ENCODE measurements at places on chromosomes 3 and 15.

DNA sequence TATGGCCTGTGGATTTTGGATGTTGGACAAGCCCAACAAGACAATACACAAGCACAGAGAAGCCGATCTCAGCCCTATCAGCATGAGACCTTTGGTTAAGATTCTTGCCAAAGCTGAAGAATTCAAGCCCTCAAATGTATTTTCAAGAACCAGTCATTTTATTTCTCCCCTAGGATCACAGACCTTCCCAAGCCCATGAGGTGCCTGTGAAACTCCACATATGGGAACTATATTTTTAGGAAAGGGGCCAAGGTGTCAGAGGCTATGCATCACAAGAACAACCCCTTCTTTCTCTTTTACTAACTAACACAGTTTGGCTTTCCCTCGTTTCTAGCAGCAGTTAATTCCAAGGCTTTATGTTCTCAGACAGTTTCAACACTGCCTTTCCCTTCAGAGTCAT is 364.5 kb downstream of the MAGI1 start:
- DNase-seq, result no peak

- no peak for DNase-seq
These were observed 815.9 kb downstream of the VGLL3 start for GRCh38 chr3:86175051-86175536.

DNA sequence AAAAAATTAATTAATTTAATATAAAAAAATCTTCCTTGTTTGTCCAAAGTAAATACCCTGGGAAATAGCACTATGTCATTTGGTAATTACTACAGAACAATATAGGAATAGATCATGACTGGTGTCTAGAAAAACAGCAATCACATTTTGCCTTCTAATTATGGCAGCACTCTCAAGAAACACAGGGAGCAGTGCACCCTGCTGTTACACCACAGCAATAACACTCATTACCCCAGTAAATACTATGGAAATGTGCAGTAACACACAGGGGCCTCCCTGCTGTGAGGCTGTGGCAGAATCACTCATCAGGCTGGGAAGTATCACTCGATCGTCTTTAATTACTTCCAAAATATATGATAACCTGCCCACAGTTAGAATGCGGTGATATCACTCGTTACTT is 646.0 kb downstream of the TUSC7 start:
- DNase-seq, result peak; percentile 78

DNA sequence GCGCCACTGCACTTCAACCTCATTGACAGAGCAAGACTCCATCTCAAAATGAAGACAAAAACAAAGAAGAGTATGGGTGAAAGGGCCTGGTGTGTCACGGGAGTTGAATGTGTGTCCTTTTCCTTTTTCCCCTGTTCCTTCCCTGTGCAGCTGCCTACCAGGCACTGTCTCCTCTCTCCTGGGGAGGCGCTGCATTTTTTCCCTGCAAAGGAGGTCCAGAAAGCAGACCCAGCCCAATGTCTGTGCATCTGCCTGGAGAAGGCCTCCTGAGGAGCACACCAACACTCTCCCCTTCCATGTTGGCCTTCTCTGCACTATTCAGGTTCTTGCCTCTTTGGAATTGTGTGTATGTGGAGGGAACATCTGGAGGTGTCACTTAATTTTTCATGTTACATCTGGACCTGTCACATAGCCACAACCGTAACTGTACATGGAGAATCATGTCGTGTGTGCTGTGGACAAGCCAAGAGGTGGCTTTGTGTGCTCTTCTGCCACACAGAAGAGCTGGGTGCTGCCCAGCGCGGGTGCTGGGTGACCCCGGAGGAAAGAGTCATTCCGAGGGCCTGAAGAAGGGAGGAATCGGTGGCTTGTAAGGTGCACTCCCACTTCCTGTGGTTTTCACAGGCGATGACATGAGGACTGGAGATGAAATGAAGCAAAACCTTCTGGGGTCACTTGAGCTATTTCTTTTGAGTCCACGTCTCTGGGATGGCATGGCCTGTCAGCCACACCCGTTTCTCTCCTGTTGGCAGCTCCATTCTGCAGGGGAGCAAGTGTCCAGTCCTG is 46.5 kb upstream of the CGNL1 start:
- DNase-seq, result no peak

- DNase-seq, result no peak
These were observed 6.1 kb upstream of the DUSP7 start for GRCh38 chr3:52062505-52062904.

GRCh38 chr3:139774560-139775302 is 97.0 kb upstream of the NMNAT3 start:
- no peak for DNase-seq

DNA sequence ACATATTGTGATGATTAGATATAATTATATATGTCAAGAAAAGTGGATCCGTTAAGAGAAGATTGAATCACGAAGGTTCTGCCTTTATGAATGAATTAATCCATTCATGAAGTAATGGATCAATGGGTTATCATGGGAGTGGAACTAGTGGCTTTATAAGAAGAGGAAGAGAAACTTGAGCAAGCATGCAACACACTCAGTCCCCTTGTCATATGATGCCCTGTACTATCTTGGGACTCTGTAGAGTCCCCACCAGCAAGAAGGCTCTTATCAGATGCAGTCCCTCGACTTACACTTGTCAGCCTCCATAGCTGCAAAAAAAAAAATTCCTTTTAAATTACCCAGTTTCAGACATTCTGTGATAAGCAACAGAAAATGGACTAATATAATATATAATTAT is 301.9 kb downstream of the RAP2B start:
- peak; percentile 10 for DNase-seq

DNA sequence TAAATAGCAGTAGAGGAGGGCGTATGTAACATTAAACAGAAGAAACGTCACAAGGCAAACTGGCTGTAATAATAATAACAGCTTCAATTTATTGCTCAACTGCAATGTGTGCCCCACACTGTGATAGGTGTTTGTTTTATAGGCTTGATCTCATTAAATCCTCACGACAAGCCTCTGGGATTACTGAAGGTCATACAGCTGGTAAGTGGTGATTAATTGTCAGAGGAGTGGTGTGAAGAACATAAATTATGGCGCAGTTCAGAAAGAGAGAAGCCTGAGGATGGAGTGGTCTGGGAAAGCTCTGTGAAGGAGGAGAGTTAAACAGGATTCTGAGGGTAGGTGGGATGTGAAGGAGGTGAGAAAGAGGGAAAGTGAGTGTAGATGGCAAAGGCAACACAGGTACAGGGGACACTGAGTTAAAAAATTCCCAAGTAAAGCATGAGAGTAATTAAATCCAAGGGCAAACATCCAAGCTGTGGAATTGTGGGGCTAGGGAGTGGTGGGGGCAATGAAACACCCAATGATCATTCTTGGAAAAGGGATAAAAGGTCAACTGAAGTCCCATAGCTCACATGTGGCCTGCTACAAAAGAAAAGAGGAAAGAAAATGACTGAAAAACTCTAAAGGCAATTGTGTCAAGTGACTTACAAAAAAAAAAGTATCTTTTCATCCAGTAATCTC is 16.5 kb upstream of the GLCE start:
- DNase-seq, result no peak

GRCh38 chr3:189394599-189395121 is 222.9 kb downstream of the TPRG1 start:
- no peak for DNase-seq

GRCh38 chr3:152438706-152439105 is 170.0 kb downstream of the MBNL1 start:
- no peak for DNase-seq

DNA sequence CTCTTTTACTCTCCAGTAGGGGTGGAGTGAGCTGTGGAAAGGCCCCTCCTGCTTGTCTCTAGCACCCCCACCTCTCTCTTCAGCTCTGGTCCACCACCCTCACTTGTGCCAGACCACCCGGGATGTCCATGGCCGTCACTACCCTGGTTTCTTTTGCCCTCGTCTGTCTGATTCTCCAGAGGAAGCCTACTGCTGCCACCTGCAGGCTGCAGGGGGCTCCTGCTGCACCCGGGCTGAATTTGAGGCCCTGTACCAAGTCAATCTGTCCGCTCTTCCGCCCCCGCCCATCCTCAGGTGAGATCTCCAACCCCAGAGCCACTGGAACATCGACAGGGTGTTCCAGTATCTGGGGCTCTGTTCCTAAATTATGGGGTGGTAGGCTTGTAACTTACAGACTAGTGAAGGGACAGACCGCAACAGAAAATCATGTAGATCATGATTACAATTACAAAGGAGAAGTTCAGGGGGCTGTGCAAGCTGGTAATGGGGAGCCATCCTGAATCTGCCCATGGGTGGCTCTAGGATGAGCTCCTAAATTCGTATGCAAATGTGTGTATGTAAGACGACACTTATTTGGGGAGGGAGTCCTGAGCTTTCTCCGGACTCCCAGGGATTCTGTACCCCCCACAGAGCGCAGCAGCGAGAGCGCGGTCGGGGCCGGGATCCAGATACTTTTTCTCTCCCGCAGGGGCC is 683 bp upstream of the UNC45A start:
- DNase-seq, result peak; percentile 89

- DNase-seq, result no peak
These were observed 324.0 kb downstream of the ZBTB20 start for GRCh38 chr3:114823061-114823460.

DNA sequence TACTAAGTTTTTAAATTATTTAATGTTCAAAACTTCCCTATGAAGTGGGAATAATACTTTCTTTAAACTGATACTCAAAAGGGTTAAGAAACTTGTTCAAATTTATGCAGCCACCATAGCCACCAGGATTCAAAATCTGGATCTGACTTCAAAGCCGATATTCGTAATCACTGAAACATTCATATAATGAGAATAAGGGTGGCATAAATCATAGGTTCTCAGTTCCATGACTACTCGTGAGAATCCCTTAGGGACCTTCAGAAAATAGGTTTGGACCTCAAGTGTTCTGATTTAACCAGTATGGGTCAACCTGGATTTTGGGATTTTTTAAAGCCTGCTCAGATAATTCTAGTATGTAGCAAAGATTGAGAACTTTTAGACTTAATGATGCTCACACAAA is 160.6 kb downstream of the RBMS3 start:
- DNase-seq, result no peak

DNA sequence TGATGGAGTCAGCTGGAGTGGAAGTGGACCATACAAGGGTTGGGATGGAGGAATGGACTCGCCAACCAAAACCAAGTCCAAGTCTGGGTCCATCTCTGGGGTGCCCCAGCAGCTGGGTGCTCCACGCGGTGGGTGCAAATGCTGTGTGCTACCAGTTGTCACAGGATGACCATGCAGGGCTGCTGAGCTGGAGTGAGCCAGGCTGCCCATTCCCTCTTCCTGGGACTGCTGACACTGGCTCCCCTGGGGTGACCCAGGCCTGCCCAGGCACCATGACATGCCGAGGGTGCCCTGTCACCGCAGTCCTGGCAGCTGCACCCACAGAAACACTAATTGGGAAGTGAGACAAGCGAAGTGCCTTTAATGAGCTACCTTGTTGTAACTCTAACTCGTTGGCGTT is 140.2 kb downstream of the TPRA1 start:
- no peak for DNase-seq

DNA sequence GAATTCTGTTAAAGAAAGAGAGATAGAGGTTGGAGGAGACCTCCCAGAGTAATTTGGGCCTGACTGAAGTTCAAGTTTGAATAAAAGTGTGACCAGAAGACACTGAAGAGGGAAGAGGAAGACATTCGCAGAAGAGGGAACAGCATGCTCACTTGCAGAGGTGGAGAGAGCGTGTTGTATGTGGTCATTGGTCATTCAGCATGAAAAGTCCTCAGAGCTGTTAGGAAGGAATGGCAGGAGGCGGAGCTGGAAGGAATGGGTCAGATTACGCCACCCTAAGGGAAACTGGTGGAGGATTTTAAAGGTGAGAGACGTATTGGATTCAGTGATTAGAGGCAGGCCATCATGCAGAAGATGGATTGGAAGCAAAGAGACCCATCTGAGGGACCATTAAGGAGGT is 41.6 kb downstream of the IQCH start:
- DNase-seq, result no peak

- DNase-seq, result no peak
These were observed 368.2 kb downstream of the GABRG3 start for GRCh38 chr15:27339138-27339537.

- DNase-seq, result no peak
These were observed 209.0 kb downstream of the GAP43 start for GRCh38 chr3:115832265-115832664.

- DNase-seq, result no peak
These were observed 891 bp downstream of the ENTPD3 start for GRCh38 chr3:40387895-40388254.

DNA sequence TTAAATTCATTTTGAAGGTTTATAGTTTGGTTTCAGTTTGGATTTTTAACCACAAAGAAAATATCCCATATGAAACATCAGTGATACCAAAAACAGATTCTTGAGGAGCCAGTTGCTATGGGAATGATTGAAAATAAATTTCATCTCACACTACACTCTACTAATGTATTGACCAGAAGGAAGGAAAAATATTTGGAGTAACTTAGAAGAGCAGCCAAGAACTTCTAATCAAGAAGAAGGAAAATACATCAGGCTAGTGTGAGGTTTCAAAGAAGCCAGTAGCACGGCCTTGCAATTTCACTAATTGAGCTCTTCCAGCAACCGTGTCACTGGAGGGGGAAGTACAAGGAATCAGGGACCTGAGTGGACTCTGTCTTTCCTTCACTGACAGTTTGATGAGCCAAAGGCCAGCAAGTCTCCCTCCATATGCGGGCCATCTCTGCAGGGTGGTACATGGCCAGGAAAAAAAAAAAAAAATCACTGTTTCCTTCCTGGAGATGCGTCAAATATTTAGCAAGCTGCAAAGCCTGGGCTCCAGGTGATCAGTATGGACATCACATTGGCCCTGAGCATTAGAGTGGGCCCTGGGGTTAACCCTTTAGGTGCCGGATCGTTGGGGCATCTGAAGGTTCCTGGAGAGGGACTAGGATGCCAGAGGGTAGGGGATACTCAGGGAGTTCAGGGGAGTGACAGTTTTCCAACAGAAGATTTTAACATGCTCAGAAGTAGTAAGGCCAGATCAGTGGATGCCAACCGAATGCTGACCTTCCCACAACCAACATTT is 37.1 kb downstream of the SLC12A8 start:
- DNase-seq, result no peak

GRCh38 chr3:8983591-8983990 is 20.3 kb upstream of the RAD18 start:
- no peak for DNase-seq

DNA sequence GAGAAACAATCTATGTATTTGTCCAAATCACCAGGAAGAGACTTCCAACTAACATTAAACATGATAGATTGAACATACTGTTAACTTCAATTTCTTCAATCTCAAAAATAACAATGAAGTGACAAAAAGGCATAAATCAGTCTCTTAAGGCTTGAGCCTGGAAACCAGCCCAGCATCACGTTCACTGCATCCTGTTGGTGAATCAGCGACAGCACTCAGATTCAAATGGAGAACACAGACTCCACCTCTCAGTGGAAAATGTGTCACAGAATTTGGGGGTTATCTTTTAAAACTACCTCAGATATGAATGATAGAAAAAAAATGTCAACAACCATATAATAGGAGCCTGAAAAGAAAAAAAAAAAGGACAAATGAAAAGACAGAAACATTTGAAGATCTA is 212.0 kb downstream of the MINAR1 start:
- DNase-seq, result no peak

GRCh38 chr3:195113048-195113447 is 157.9 kb downstream of the XXYLT1 start:
- DNase-seq, result no peak
